HCT116 (cell line): ENCODE measurements at places on chromosomes 3 and 15.

GRCh38 chr3:192422321-192422996, 304.9 kb downstream of the FGF12 start:
- no peak for DNase-seq
- no peak overlapping the region for H3K27ac ChIP-seq
- no peaks in the 10 kb centered on the region for H3K4me1 ChIP-seq
- no peak overlapping the region for H3K4me3 ChIP-seq
- H3K36me3 ChIP-seq = no peaks in the 10 kb centered on the region

GRCh38 chr15:86231864-86232721, 152.4 kb downstream of the AGBL1 start:
- no peak overlapping the region for H3K4me3 ChIP-seq
- H3K4me1 ChIP-seq = no peaks in the 10 kb centered on the region
- DNase-seq = no peak
- H3K27ac ChIP-seq = no peak overlapping the region

GRCh38 chr15:22888120-22888859, 49.8 kb downstream of the NIPA2 start:
- H3K36me3 ChIP-seq = peaks cover 16% of the 10 kb centered on the region
- H3K27ac ChIP-seq = no peak overlapping the region
- H3K4me3 ChIP-seq = no peak overlapping the region
- no peaks in the 10 kb centered on the region for H3K4me1 ChIP-seq

DNA sequence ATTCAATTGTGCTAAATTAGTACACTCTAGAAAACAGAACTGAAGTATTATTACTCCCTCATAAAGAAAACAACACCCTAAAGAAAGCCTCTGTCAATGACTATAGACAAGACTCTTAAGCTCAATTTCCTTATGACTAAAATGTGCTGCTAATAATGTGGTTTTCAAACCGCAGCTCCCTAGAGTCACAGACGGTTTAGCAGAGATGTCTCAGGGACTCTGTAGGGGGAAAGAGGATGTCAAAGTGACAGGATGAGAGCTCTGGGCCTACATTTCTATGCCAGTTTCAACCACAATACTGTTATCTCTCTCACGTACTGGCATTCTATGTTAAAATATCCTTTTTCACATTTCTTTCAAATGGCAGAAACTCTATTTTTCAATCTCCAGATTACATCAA, 37.6 kb upstream of the WDR49 start:
- DNase-seq = no peak
- no peaks in the 10 kb centered on the region for H3K4me1 ChIP-seq
- H3K36me3 ChIP-seq = peaks cover 9% of the 10 kb centered on the region; the same call in 1 of the 2 replicates
- H3K4me3 ChIP-seq = no peak overlapping the region

DNA sequence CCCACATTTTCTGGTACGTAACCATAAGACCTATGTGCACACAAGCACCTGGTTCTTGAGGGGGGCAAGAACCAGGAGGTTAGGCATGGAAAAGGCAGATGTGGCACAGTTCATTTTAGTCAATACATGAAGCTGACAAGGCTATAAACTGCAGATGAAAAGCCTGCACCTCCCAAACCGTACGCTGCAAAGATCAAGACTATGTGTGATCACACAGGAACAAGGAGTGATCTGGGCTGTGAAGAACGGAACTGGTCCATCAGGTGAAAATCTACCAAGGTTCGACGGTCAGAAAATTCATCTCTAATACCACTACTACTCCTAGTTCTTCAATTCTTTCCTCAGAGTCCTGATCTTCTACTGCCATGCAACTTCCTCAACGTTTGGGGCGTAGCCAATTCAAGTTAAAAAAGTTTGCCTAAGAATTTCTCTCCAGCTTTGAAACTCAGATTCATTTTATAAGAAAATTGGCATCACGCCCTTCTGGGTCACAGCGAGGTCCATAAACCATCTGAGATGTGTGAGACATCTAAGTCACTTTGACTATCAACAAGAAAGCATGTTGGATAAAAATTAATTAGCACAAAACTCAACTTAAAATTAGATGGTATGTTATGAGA, 41.9 kb downstream of the PLD1 start:
- H3K4me1 ChIP-seq = no peaks in the 10 kb centered on the region
- no peak overlapping the region for H3K27ac ChIP-seq
- no peak overlapping the region for H3K4me3 ChIP-seq
- H3K27me3 ChIP-seq = no peaks in the 10 kb centered on the region
- no peak for DNase-seq

DNA sequence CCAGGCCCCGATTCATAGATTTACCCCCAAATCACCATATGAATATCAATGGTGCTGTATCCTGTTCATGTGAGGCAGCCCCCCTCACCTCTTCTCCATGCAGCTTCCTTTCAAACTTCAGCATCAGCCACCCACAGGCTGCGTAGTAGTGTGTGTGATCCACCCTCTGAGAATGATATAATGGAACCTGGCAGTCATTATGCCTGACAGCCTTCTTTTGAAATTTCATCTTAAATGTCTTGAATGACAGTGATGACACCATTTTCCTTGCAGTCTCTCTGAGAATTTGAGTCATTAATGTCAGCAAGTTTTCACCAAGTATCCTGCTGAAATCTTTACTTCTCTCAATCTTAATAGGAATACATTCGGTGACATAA, 3.5 kb upstream of the CLRN1 start:
- H3K27ac ChIP-seq = no peak overlapping the region
- H3K27me3 ChIP-seq = no peaks in the 10 kb centered on the region
- H3K4me3 ChIP-seq = no peak overlapping the region

- H3K36me3 ChIP-seq = no peaks in the 10 kb centered on the region
- H3K4me3 ChIP-seq = no peak overlapping the region
- DNase-seq = no peak
- no peaks in the 10 kb centered on the region for H3K4me1 ChIP-seq
- H3K27ac ChIP-seq = no peak overlapping the region
Observed at GRCh38 chr3:97138914-97139541, 324.6 kb downstream of the EPHA6 start.

DNA sequence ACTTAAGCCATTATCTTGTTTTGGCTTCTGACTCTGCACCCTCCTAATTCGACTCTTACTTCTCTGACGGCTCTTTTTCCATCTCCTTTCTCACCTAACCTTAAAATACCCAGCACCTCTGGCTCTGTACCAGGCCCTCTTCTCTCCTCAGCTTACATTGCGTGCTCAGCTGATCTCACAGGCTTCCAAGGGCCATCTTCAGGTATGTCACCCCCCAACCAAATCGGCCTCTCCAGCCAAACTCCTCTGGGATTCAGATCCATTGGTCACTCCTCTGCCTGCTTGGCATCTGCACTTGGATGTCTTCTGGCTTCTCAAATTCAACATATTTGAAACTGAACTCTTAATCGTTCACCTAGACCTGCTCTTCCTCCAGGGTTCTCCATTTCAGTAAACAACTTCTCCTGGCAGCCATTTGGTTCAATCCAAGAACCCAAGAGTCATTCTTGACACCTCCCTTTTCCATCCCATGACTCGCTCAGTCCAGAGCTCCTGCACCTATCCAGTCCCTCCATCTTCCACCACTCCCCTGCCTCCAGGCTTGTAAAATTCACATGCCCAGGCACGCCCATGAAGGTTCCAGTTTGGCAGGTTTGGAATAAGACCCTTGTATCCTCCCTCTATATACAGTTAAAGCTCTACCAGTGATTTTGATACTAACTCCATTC, 35.2 kb upstream of the SLC41A3 start:
- H3K4me3 ChIP-seq = no peak overlapping the region
- no peaks in the 10 kb centered on the region for H3K27me3 ChIP-seq
- no peak for DNase-seq
- H3K4me1 ChIP-seq = peaks cover 13% of the 10 kb centered on the region

DNA sequence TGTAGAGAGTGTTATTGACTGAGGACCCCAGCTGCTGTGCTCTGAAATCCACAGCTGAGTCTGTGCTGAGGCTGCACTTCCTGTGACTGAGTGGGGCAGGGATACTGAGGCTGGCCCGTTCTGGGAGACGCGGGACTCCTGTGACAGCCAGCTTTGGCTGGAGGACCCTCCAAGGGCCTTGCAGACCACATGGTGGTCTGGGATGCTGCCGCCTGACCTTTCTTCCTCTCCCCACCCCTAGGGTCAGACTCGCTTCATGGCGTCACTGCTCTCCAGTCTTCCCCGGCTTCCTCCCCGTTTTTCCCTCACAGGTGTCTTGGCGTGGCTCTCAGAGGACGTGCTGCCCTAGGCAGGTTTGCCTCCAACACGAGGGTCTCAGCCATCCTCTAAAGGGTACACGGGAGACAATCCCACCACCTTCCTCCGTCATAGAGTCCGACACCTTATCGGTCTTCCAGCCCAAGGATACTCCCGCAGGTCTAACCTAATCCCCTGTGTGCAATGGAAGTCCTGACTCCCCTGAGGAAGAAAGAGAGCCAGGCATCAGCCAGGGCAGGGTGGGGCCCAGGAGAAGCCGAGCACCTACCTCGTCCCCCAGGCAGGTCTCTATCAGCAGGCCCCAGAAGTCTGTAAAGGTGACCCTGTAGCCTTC, 19.9 kb upstream of the EHD4 start:
- no peak overlapping the region for H3K4me3 ChIP-seq
- no peaks in the 10 kb centered on the region for H3K36me3 ChIP-seq
- H3K4me1 ChIP-seq = no peaks in the 10 kb centered on the region
- DNase-seq = no peak
- H3K27ac ChIP-seq = no peak overlapping the region

DNA sequence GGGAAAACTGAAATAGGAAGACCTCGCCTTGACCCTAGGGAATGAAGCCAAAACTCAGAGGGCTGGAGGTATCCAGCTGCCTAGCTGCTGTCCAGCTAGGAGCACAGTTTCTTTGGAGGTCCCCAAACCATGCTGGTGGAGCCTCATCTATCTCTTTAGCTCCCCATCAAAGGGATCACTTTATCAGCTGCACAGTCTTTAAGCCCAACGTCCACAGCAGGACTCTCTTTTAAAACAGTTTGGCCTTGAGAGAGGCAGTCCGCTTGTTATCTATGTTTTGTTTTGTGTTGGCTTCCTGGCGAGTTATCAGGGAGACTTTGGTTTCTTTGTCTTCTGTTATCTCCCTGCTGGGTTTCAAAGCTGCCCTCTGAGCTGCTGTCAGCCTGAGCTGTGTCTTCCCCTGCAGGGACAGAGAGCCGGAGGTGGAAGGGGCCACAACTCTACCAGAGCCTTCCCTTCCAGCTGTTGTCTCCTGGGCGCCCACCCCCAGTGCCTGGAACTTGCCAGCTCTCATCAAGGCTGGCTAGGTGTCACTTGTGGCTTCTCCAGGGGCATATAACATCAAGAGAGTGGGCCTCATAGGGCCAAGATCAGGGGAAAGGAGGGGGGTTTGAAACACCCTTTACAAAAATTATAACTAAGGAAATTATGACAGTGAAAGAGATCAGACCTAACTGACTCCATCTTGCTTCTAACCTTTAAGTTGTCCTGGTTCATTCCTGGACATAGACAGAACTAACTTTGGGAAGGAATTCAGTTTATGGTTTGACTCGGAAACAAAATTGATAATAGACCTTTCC, 61.4 kb upstream of the C15orf39 start:
- H3K27me3 ChIP-seq = no peaks in the 10 kb centered on the region
- no peak for DNase-seq
- no peaks in the 10 kb centered on the region for H3K36me3 ChIP-seq
- H3K4me1 ChIP-seq = peaks cover 6% of the 10 kb centered on the region

DNA sequence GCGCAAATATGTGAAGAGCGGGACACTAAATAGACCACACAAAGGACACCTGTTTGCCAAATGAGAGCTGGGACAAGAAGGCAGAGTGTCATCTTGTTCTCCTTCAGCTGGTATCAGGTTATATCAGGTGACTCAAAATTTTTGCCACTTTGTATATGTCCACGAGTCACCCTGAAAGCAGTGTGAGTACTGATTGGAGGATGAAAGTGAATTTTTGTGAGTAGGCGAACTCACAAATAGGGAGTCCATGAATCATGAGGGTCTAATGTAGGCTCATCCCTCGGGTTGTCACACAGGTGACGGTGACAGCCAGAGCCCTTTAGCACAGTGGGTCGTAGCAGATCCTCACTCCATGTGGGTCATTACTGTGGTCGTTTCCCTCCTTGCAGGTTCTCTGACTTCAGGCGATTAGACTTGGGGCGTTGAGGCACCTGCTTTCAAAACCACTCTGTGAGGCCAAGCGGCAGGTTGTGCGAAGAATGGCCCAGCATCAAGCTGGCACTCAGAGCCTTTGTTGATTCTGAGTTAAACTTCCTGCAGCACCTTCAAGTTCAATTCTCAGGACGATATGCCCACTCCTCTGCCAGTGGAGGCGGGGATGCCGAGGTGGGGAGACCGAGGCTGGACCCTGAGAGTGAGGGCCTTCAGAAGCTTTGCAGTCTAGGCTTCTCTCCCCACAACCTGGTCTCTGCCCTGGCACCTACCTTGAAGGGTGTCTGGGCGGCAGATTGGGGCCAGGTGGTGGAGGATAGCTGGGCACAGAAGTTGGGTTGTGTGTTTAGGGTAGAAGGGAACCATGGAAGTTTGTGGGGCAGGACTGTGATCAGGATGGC, 173.8 kb downstream of the SMAD6 start:
- DNase-seq = no peak
- H3K4me1 ChIP-seq = 0 out of 2 replicates have a peak, but pooled peaks cover 5% of the 10 kb centered on the region
- H3K27ac ChIP-seq = no peak overlapping the region
- H3K27me3 ChIP-seq = no peaks in the 10 kb centered on the region
- no peak overlapping the region for H3K4me3 ChIP-seq

DNA sequence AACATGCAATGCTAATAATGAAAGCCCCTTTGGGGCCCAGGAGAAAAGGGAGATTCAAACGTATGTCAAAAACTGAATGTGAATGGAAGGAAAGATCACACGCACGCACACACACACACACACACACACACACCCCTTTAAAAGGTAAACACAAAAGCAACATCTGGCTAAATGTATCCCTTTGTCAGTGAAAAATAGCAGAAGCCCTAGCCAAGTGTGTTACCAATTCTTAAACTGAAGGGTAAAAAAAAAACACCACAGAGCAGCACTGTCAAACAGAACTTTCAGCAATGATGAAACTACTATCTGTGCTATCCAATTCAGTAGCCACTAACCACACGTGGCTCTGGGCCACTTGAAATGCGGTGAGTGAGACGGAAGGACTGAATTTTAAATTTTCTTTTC, 4.9 kb downstream of the RFTN1 start:
- no peak overlapping the region for H3K27ac ChIP-seq
- H3K27me3 ChIP-seq = no peaks in the 10 kb centered on the region
- no peak overlapping the region for H3K4me3 ChIP-seq
- no peaks in the 10 kb centered on the region for H3K36me3 ChIP-seq
- H3K4me1 ChIP-seq = peaks cover 7% of the 10 kb centered on the region
- no peak for DNase-seq

- no peak overlapping the region for H3K4me3 ChIP-seq
- H3K36me3 ChIP-seq = no peaks in the 10 kb centered on the region
- no peak overlapping the region for H3K27ac ChIP-seq
- H3K4me1 ChIP-seq = no peaks in the 10 kb centered on the region
Observed at GRCh38 chr15:82130248-82130647, 84.4 kb upstream of the MEX3B start.
